Non-pigmented ciliary epithelial cell (primary cell): ENCODE measurements at places on chromosomes 11 and 22.
A peak's percentile ranks its signal among the peaks of the same experiment; 100 is the strongest.

DNA sequence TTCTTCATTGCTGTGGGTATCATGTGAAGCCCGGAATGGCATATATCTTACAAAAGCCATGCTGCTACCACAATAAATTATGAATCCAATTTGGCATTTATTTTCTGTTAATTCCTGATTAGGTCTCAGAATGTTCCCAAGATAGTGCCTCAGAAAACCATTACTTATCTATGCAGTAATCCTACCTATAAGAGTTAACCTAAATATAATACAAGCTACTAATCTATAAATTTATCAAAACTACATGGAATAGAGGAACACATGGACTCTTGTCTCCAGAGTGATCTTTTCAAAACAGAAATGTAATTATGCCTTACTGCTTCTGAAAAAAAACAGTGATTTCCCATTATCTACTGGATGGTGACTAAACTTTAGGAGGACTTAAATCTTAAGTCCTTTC is 687.8 kb upstream of the ANO5 start:
- no peak for DNase-seq

GRCh38 chr11:114762408-114762807 is 84.1 kb downstream of the NXPE2 start:
- peak; percentile 19 for DNase-seq

DNA sequence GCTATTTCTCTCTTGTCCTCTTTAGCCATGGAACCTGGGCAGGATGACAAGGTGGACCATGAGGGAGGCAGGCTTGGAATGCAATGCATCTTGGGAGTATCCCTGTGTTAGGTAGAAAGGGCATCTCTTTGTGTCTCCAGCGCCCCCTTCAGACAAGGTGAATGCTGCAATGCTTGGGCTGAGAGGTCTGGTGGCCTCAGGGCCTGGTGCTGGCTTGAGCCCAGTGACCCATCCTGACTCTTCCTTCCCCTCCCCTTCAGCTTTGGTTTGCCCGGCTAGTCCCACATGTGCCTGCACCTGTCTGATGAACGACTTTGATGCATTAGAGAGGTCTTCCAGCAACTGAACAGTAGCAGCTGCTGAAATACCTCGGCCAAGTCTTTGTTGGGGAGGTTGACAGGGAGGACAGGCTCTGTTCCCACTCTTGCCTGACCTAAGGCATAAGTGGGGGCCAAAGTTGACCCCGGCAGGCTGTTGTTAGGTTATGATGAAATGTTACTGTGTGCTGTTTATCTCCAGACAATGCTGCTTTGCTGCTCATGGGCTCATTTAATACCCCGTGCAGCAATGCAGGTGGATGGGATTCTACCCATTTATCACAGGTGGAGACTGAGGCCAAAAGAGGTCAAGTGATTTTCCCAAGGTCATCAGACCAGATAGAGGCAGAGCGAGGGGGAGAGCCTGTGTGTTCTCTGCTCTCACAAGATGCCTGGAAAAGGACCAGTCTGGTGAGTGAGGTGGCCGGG is 22.5 kb downstream of the MYO18B start:
- no peak for DNase-seq

- no peak for DNase-seq
These were observed 431 bp downstream of the KMT2A start for GRCh38 chr11:118436639-118437207.

- no peak for DNase-seq
These were observed 364.9 kb downstream of the FAT3 start for GRCh38 chr11:92589512-92589911.
